Substantia nigra (tissue), 51 donors: ENCODE measurements at places on chromosomes 12 and 14.
A peak's percentile ranks its signal among the peaks of the same experiment; 100 is the strongest.

DNA sequence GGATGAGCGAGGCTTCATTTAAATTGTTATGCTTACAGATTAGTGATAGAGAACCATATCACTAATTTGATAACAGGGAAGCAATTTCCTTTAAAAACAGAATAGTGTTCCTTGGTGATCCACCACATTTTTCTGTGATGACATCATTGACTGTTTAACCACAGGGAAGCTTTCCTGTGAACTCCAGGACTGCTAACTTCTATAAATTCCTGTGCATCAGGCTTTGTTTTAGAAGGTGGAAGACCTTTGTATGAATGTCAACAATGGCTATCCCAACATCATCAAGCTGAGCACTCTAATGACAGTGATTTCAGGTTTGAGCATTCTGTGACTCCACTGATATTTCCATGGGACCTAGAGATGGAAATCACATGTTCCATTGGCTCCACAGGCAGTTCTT, 177.1 kb downstream of the RMST start:
- DNase-seq = no peak

GRCh38 chr14:33062881-33063280, 124.2 kb downstream of the NPAS3 start:
- DNase-seq = no peak

GRCh38 chr14:106491851-106492250, 965.5 kb downstream of the TMEM121 start:
- no peak for DNase-seq

DNA sequence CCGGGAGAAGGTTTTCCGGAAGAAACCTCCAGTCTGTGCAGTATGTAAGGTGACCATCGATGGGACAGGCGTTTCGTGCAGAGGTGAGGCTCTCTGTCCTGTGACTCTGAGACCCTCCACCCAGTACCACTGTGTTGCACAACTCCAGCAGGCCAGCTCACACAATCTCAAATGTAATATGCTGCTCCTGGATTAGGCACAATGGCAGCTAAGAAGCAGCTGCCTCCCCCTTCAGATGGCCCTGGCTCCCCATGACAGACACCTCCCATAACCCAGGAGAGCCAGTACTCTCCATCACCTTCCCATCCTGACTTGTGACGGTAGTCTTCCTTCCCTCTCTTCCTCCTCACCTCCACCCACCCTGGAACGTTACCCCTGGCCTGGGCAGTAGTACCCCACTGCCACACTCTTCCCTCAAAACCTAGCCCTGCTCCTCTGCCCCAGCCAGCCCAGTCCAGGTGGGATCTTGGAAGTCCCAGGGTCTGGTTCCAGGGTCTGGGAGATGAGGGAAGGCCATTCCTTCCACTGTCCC, 2.1 kb downstream of the TNS2 start:
- no peak for DNase-seq

- DNase-seq = no peak
Observed at GRCh38 chr12:101027816-101028215, 182.2 kb downstream of the SLC5A8 start.

GRCh38 chr12:111227476-111228420, 141.1 kb downstream of the PHETA1 start:
- DNase-seq = no peak

DNA sequence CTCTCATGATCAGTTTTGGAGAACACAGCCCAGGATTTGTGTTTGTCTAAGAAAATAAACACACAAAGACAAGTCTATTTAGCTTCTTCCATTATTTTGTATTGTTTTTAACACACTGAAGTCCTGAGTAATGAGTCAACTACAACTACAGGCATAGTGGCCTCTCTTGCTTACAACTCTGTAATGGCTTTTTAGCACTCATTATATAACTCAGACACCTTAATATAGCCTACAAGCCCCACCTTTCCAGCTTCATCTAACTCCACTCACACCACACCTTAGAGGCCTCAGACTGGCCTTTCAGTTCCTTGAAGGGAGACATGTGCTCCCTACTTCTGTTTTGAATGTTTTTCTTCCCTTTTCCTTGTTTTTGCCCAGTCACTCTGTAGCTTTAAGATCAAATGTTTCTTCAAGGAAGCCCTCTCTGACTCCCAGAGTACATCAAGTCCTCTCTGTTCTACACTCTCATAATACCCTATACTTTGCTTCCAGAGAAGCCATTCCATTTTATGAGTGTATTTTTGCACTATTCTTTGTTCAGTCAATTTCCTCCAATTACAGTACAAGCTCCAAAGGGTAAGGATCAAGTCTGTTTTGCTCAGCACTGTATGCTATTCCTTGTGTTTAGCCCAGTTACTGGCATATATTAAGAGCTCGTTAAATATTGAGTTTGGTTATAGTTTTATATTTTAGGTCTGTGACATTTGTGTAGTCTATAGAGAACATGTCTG, 233.6 kb upstream of the ARHGAP5 start:
- DNase-seq = no peak

DNA sequence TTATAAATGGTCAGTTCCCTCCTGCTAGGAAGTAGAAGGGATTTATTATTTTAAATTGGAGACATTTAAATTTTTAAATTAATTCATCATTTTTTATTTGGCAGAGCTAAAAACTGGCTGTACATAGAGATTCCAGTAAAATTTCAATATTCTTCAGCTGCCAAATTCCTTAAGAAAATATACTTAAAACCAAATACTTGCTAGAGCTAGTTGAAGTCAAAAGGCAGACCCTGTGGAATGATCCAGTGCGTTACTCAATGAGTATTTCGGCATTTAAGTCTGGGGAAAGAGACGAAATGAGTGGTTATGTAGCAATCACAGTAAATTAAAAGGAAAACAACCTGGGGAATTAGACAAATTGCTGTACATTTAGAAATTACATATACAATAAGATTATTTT, 1104.7 kb downstream of the SLC6A15 start:
- DNase-seq = no peak

- no peak for DNase-seq
Observed at GRCh38 chr14:32226056-32226455, 23.0 kb upstream of the RNU6-8 start.

DNA sequence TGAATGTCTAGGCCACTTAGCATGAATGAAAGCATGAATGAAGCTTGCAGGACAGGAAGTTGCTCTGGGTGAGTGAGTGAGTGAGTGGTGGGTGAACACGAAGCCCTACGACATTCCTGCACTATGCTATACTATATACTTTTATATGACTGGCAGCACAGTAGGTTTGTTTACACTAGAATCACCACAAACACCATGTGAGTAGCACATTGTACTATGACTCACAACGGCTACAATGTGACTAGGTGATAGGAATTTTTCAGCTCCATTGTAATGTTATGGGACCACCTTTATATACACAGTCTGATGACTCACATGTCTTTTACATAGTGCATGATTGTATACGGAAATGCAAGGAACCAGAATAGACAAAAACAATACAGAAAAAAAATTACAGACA, 1480.2 kb downstream of the AACS start:
- DNase-seq = no peak

- DNase-seq = no peak
Observed at GRCh38 chr12:132605892-132606291, 4.5 kb downstream of the LRCOL1 start.

GRCh38 chr12:24281341-24281740, 331.9 kb upstream of the SOX5 start:
- DNase-seq = no peak

- no peak for DNase-seq
Observed at GRCh38 chr12:14896521-14897169, 11.0 kb upstream of the MGP start.

- DNase-seq = no peak
Observed at GRCh38 chr12:116719731-116720528, 17.9 kb downstream of the SPRING1 start.

- DNase-seq = no peak
Observed at GRCh38 chr12:121009741-121010140, 6.5 kb downstream of the C12orf43 start.

- DNase-seq = no peak
Observed at GRCh38 chr12:103751600-103751999, 89.4 kb downstream of the NT5DC3 start.

DNA sequence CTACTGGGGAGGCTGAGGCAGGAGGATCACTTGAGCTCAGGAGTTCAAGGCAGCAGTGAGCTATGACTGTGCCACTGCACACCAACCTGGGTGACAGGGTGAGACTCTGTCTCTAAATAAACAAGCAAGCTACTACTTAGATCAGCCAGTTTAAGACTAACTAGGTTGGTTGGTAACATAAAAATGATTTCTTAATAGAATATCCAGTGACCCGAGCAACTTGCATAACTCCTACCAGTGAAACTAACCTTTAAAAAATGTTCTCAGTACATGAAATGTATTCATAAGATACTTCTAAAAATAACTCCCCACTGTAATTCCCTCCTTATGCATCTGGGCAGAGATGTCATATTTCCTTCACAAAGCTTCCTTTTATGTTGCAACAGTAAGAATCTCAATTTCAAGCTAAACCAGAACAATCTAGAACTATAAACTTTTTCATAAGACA, 15.9 kb downstream of the TAOK3 start:
- no peak for DNase-seq

DNA sequence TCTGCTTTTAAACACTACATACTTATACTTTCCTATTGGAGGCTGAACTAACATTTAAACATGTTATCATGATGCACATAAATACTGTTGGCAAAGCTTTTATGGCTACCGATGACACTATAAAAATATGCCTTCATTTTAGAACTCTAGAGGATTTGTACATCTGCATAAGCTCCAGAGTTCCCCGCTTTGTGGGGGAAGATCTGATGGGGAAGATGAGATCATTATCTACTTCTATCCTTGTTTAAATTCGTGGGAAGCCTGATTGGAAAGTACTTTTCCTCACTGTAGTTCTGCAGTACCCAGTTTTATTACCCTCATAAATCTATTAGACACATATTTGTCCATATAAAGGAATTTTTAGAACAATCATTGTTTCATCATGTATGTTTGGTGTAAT, 299.6 kb upstream of the ATP2B1 start:
- no peak for DNase-seq

DNA sequence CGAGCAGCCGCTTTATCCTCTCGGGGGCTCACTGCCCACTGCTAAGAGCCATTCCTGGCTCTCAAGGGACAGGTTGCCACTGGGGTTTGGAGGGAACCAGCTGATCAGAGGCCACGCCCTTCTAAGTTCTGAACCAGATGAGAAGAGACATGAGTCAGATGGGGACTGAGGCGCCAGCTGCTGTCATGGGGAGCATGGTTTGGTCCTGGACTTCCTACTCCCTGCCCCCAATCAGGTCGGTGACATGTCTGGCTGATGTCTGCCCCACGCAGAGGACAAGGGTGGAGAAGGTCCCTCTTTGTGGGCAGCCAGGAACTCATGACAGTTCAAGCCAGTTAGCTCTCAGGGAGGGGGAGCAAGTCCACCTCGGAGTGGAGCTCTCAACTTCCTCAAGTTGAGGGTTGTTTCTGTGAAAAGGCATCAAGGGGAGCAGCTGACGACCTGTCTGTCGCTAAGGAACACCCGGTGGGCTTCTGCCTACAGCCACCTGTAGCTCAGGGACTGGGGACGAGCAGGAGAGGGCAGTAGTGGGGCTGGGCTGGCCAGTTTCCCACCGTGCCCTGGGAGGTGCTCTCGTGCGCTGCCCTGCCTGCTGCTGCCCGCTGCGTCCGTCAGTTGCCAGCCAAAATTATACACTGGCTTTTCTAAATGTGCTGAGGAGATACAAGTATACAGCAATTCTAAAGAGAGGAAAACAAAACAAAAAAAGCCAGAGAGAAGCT, 20.5 kb downstream of the PSMC1 start:
- DNase-seq = no peak

- peak; percentile 32 for DNase-seq
Observed at GRCh38 chr12:118061873-118062843, 1.2 kb upstream of the WSB2 start.

DNA sequence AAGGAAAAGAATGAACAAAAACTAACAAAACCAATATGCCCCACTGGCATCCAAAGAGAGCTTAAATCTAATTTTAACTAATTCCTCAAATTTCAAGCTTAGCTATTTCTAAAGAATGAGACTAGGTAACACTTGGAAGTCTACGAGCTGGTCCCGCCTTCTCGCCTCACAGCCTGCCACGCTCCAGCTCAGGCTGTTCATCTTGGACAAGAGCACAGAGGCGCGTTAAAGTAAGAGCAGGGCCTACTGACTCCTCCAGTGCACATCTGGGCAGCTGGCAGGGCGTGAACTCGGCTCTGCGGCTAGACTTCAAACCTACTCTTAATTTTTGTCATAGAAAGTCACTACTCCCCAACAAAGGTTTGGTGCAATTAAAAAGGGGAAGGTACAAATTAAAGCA, 64.6 kb downstream of the DICER1 start:
- no peak for DNase-seq

DNA sequence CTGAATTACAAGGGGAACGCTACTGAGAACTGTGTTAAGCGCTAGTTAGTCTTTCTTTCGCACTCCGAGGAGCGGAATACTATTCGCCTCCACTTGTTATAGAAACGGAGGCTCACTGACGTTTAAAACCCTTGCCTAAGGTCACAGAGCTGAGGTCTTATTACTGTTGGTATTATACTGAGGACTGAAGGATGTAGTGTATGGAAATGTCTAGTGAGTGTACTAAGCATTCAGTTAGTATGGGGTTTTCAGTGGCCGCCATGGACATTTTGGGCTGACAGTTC, 826 bp downstream of the ACADS start:
- no peak for DNase-seq

DNA sequence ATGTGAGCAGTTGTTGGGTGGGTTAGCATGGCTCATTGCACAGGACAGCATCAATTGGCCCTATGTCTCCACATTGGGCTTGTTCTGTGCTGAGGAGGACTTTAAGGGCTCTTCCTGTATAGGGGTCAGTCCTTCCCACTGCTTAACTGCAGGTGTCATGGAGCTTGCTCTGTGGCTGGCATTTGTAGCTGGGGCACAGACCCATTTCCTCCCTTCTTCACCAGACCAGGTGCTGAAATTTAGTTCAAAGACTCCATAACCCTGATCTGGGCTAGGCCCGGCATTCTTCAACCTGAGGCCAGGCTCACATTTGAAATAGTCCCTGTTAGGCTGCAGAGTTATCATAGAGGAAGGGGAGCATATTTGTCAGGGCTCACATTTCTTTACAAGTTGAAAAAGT, 12.8 kb downstream of the CHST11 start:
- DNase-seq = no peak

DNA sequence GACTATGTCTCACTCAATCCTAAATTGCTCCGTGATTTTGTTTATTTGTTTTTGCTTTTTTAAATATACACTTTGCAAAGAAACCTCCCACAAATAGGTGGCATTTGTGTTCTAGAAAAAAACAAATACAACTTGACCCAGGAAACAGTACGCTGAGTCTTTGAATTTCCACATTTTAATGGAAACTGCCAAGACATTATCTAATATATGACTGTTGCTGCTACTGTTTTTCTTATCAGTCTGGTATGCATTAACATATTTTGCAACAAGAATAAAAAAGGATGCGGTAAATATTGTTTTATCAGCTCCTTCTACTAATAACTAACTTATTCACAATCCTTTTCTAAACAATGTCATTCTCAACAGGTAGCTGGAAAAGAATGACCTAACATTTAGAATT, 187.4 kb downstream of the LRIG3 start:
- no peak for DNase-seq

DNA sequence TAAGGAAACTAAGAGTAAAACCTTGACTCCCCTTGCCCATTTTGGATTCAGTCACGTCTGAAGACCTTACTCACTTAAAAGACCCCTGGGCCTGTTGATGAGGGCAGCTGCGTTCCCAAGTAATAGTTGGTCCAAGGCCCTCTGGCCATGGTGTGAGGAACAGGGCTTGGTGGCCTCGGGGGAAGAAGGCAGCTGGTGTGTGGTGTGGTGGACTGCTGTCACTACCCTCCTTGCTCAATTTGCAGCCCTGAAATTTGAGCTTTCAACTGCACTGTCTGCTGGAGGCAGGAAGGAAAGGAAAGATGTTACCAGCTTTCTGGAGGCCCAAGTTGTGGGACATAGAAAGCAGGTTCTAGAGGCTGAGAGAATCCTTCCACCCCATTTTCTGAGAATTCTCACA, 128.2 kb downstream of the SLC38A6 start:
- no peak for DNase-seq
